ENCODE measurements at places on chromosomes 11 and 22.
A peak's percentile ranks its signal among the peaks of the same experiment; 100 is the strongest.

DNA sequence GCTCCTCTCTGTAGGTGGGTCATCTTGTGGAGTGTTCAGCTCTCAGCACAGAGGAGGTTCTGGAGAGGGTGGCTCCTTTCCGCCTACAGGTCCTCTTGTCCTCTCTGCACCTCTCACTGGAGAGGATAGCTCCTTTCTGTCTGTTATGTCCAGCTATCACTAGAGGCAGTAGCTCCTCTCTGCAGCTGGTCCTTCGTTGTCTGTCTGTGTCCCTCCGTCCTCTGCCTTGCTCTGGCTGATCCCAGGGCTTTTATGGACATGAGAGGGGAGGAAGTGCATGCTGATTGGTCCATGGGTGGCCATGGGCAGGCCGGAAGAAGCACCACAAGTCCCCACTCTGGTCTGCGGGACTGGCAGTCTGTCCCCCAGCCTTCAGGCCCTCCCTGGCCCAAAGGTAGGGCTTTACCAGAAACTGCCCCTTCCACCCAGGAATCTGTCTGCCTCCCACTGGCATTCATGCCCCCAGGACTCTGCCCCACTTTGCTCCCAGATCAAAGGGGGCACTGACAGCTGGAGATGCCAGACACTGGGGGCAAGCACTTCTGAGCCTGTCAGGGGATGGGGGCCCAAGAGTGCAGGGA, 38.6 kb upstream of the CALCB start:
- no peak for DNase-seq

DNA sequence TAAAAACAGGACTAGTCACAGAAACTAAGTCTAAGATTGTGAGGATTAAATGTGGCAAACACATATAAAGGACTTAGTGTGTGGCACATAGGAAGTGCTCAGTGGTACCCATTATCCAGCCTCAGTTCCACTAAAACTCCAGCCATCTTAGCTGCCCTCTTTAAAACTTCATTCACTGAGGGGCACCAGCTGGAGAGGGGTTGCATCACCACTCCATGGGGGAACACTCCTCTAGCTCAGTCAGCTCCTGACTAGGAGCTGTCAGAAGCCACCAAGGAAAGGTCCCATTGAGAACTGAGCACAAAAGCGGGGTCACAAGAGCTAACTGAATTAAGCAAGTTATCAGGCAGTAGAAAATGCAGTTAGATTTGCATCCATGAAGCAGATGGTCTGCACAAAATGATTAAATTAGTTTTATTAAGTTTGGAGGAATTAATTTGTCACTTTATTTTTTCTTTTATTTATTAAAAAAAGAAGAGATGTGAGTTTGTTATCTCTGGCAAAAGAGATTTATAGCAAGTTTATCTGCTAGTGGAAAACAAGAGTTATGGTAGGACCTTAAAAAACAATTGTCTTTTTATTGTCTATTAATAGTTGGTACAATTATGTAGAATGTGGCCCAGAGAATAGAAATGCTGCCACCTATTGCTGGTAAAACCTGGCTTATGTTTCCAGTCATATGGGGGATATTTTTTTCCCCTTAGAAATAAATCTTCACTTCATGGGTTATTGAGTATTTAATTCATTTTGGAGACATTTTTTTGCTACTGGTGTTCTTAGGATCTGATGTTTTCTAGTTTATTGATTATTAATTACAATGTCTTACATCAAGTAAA, 95.7 kb downstream of the NAV2 start:
- no peak for DNase-seq

GRCh38 chr11:69339983-69340565, 46.1 kb downstream of the MYEOV start:
- no peak for DNase-seq

GRCh38 chr22:18110954-18111758, 547 bp downstream of the TUBA8 start:
- DNase-seq = no peak

- DNase-seq = no peak
Measured at GRCh38 chr11:12801976-12802375, 127.8 kb downstream of the TEAD1 start.

- DNase-seq = peak; percentile 76
Measured at GRCh38 chr11:76782531-76783293, 444 bp upstream of the TSKU start.
